ENCODE measurements at places on chromosomes 13 and 19. TPM values are rescaled to one million over a fixed set of nuclear protein-coding genes. Genes with fewer than 3 reads are reported as not detected.

- DNase-seq = no peak
Observed at GRCh38 chr13:99311137-99311536, 3.9 kb upstream of the GPR183 start.

DNA sequence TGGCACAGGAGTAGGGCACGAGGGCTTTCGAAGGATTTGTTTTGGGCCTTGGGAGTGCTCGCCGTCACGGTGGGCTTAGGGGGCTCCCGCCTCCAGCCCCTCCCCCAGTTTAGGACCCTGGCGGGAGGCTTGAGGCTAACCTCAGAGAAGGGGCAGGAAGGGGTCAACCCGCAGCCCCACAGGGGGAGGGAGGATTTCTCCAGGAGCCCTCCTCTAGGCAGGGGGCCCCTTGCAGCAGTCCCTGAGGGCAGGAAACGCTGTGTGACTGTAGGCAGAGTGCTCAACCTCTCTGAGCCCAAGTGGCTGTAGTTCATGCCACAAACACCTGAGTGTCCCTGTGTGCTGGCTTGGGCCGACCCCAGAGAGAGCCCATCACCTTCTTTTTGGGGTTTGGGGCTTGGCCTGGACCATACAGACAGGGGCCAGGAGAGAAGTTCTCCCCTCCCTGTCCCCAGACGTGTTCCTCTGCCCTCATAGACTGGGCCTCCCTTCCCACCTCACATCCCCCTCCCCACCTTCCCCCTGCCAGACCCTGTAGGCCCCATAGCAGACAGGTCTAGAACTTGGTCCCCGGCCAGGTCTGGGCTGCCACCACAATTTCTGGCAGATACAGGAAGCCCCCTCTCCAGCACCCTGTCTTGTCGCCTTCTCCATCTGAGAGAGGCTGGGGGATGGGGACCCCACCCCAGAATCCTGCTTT, 8.1 kb downstream of the ISYNA1 start:
- DNase-seq = no peak

DNA sequence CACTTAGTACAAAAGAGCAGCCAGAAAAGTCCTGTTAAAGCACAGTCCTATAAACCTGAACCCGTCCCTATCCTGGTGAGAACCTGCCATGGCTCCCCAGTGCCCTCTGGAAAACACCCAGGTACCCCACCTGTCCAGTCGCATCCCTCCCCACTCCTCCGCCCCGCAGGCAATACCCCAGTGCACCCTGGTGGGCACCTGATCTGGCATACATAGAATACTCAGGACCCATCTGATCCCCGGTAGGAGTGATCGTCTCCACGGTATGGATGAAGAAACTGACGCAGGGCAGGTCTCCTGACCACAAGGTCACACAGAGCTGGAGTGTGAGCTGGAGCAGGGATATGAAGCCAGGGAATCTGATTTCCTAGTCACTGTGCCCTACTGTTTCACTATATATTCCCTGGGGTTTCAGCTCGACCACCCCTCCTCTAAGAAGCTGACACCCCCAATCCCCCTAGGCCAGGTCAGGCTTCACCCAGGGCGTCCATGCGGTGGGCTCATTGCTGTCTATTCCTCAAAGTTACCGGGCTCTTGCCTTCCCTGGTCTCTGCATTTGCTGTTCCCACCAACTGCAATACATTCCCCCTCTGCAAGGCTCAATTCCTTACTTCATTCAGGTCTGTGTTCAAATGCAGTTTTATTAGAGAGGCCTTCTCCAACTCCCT, 12.6 kb downstream of the FBXO46 start:
- DNase-seq = no peak

KLF2 gene
- polyA plus RNA-seq = 79.5 TPM

DNA sequence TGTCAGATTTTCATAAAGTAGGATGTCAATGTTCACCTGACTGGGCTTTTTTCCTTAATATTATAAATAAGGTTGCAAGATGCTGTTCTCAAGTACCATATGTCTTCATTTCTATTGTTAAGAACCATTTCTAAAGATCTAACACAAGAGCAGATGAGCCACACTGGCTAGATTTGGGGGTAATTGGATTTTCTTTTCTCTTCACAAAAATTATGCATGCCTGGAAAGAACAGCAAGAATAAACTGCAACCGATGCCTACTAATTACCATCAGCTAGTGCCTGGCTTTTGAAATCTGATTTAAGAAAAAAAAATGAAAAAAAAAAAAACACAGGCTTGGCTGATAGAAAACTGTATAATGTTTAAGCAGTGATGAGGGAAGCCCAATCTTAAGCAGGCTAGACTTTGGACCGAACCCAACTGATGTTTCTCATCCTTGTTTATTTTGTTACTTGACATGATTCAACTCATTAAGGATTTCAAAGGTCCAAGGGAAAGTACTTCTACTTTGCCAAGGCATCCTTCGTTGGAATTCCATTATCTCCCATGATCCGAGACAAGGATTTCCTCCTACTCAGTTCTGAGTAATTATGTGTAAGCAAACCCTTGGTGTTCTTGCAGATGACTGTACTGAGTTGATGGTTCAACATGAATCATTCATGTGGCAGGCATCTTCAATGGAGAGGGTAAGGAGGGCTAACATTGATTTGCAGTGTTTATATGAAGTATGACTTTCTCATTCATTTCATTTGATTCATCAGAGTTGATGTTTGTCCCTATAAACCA, 300.5 kb downstream of the SPRY2 start:
- DNase-seq = peak; percentile 17

- peak; percentile 60 for DNase-seq
Observed at GRCh38 chr13:48194379-48194754, 38.6 kb upstream of the ITM2B start.

DNA sequence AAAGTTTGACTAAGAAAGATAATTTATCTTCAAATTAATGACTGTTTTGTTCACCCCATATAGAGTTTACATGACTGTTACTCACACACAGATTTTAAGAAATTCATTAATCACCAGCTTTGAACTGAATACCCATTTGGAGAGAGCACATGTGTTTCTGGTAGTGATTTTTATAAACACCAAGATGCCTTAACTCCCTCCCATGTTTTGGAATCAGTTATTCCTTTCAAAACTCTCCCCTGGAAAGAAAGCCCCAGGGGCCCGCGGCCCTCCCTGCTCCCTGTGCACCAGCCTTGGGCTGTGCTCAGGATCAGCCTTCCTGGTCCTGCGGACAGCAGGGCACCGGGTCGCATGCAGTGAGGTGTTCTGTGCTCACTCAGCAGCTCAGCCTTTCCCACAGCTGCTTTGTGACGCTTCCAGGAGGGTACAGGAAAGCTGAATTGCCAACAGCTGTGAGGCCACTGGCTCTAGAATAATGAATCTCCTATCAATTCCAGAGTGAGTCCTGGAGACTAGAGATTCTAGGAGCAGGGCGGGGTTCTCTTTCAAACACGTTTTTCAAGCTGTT, 483.2 kb downstream of the EFNB2 start:
- peak; percentile 13 for DNase-seq

- peak; percentile 14 for DNase-seq
Observed at GRCh38 chr19:51572410-51572809, 1.3 kb downstream of the ZNF175 start.

ZSCAN4 gene
- not detected for polyA plus RNA-seq

KLK15 gene
- polyA plus RNA-seq = not detected

DNA sequence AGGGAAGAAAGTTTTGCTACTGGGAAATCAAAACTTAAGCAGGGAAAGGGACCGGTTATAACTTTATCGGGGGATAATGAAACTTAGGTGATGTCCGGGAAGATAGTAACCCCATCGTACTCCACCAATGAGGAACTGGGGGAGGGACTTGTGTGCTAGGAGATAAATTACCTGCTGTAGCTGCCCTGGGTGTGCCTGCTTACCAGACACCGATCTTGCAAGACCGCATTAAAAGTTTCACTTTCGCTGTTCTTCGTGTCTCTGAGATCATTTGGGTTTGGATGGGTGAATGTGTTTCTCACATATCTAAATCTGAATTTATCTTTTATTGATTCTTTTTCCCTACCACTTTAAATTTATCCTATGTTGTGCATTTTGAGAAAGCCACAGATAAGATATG, 381.4 kb downstream of the SLITRK6 start:
- no peak for DNase-seq

DNA sequence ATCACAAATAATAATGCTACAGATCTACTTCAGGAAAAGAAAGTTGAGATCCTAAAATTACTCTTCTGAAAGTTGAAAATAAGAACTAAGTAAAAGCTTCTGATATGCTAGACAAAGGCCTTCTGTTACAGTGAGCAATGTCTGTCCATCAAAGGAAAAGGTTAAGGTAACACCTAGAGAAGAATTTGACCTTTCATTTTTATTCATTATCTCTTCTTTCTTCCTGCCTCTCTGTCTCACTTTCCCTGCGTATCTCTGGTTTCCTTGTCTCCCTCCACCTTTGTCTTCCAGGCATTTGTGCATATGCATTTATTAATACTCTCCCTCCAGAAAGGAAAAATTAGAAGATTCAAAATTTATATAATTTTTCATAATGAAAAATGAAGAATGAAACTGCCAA, 49.0 kb downstream of the ZAR1L start:
- DNase-seq = no peak

CATSPERD gene
- polyA plus RNA-seq = not detected

DNA sequence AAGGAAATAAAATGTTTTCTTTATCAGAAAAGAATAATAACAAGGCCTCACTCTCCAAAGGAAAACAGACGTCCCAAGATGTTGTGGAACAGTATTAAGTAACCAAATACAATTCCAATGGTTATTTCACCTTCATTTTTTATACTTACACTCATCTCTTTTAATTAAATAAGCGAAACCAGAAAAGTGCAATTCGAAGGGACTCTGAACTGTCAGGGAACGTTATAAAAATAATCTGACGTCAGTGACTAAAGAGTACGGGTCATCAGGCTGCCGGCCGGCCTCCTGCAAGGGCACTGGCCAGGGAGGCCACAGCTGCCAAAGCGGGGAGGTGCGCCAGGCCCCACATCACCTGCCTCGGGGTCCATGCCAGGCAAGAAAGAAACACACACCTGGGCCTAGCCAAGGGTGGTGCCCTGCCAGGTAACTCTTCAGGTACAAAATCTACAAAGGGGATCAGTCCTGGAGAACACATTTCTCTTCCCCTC, 61.2 kb downstream of the CDADC1 start:
- peak; percentile 24 for DNase-seq

DNA sequence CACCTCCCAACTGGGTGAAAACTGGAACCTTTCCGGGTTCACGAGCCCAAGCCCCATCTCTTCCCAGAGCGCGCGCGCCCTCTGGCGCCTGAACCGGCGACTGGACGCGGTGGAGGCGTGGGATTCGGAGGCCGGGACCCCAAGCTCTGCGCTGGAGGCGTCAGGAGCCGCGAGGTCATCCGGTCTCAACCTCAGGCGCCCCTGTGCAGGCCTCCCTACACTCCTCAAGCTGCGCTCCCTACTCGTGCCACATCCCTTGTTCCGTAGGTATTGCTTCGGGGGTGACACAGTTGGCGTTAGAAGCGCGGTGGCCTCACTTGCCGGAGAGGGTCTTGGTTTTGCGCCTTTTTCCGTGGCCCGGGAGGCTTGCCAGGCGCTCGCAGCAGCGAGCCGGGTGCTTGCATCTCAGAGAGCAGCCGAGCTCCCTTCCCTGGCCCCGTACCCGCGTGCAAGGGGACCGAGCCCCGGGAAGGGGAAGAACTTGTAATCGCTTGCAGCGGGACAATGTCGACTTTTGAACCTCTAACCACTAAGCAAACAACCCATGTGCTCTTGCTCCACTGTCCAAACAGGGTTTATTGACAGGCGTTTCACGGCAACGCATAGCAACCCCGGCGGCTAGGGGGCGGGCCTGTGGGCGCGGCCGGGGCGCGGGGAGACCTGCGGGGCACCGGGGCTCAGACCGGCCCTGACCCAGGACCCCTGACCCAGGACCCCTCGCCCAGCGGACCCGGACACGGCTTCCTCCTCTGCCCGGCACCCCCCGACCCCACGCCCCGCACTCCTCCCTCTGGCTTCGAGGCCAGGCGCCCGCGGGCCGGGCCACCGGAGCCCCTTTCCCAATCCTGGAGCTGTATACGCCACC, 8.5 kb downstream of the CDX2 start:
- DNase-seq = peak; percentile 44

- DNase-seq = no peak
Observed at GRCh38 chr13:32098272-32098671, 66.7 kb downstream of the FRY start.

DNA sequence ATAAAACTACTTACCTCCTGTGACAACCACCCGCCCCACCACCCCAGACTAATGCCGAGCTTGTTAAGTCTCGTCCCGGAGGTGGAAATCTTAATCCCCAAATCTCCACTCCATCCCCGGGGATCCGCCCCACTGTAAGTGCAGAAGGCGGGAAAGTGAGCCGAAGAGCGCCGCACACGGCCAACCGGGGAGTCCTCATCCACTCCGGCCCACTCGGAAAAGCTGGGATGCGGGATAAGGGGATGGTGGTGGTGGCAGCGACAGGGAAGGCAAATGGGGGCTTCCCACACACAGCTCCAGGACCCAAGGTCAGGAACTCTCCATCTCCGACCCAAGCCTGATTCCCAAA, 621 bp downstream of the FBL start:
- DNase-seq = peak; percentile 43

- no peak for DNase-seq
Observed at GRCh38 chr13:71477735-71478134, 389.3 kb downstream of the DACH1 start.

- peak; percentile 73 for DNase-seq
Observed at GRCh38 chr19:19280561-19280960, 7.5 kb upstream of the TM6SF2 start.

ZNF99 gene
- polyA plus RNA-seq = 0.27 TPM

GRCh38 chr19:3897936-3898335, 17.5 kb downstream of the ATCAY start:
- no peak for DNase-seq

GRCh38 chr13:74251778-74252519, 117.7 kb upstream of the KLF12 start:
- DNase-seq = no peak

NDUFA3 gene
- polyA plus RNA-seq = 105 TPM

DNA sequence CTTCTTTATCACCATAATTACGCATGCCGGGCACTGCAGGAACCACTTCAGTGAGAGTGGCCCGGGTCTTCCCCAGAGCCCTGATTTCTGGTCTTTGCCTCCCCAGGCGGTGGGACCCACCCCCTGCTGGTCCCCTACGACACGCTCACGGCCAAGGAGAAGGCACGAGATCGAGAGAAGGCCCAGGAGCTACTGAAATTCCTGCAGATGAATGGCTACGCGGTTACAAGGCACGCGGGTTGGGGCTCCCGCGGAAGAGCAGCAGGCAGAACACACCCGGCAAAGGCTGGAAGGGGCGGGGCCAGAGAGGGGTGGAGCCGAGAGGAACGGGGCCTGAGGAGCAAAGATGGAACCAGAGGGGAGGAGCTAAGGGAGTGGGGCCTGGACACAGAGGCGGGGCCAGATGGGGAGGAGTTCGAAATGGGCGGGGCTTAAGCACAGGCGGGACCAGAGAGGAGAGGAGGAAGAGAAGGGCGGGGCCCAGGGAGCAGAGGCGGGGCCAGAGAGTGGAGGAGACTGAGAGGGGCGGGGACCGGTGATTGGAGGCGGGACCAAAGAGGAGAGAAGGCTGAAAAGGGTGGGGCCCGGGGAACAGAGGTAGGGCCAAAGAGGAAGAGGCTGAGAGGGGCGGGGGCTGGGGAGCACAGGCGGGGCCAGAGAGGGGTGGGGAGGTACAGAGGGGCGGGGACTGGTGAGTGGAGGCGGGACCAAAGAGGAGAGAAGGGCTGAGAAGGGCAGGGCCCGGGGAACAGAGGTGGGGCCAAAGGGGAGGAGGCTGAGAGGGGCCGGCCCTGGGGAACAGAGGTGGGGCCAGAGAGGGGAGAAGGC, 73.4 kb downstream of the RYR1 start:
- DNase-seq = peak; percentile 65

GRCh38 chr13:20337884-20338551, 105.9 kb upstream of the GJB6 start:
- DNase-seq = no peak

- peak; percentile 90 for DNase-seq
Observed at GRCh38 chr13:29923554-29924481, 73.4 kb upstream of the UBL3 start.
